Activated naive CD8-positive, alpha-beta T cell treated with anti-CD3 and anti-CD28 coated beads, Interleukin-2, amount 10 ng/mL, durations not matched to agents 7 days and 5 days (primary cell): ENCODE measurements at places on chromosomes 2 and 18. TPM values are rescaled to one million over a fixed set of nuclear protein-coding genes. Genes with fewer than 3 reads are reported as not detected.

ITPRIPL1 gene
- 35.9 TPM for total RNA-seq

AKAIN1 gene
- total RNA-seq, result not detected

KYNU gene
- total RNA-seq, result 0.14 TPM

CD8B2 gene
- 8.6 TPM for total RNA-seq

FAP gene
- total RNA-seq, result not detected

ID2 gene
- total RNA-seq, result 167 TPM

SNORC gene
- total RNA-seq, result 2.1 TPM

SH3BP4 gene
- 0.17 TPM for total RNA-seq

TIMM21 gene
- total RNA-seq, result 27.3 TPM

KCNG2 gene
- not detected for total RNA-seq

SMCHD1 gene
- total RNA-seq, result 171 TPM

NEU2 gene
- not detected for total RNA-seq

PROC gene
- not detected for total RNA-seq

IRS1 gene
- total RNA-seq, result 8.0 TPM

KCTD1 gene
- 4.1 TPM for total RNA-seq

NFU1 gene
- total RNA-seq, result 33.0 TPM

IMPA2 gene
- total RNA-seq, result 12.5 TPM

VAPA gene
- 129 TPM for total RNA-seq

PRSS56 gene
- not detected for total RNA-seq

REEP1 gene
- not detected for total RNA-seq

IFIH1 gene
- 45.9 TPM for total RNA-seq

PLEKHM3 gene
- 8.7 TPM for total RNA-seq
